ENCODE measurements at places on chromosomes 3 and 15.

GRCh38 chr15:67524235-67524634 is 3.3 kb downstream of the C15orf61 start:
- no peak for DNase-seq

- no peak for DNase-seq
Observed at GRCh38 chr3:35624698-35625097, 14.6 kb upstream of the ARPP21 start.

DNA sequence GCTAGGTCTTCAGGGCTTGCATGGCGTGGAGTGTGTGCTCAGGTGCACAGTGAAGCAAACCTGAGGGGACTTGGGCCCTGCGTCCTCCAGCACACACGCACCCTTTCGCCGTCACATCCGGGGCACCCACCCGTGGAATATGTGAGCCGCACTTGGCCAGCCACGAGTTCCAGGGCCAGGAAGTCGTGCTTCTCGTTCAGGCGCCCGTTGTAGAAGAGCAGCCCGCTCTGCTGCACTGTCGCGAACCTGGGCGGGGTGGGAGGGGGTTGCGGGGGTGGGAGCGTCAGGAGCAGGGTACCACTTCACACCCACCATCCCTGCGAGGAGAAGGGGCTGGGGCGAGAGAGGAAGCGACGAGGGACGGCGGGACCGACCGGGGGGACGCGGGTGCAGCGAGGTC is 7.1 kb downstream of the CELSR3 start:
- DNase-seq: no peak

- DNase-seq: no peak
Observed at GRCh38 chr3:31704156-31704555, 171.4 kb downstream of the STT3B start.
